ENCODE measurements at places on chromosomes 16 and 17.
A peak's percentile ranks its signal among the peaks of the same experiment; 100 is the strongest.

- no peak for DNase-seq
Observed at GRCh38 chr16:83312718-83313245, 495.0 kb upstream of the HSBP1 start.

DNA sequence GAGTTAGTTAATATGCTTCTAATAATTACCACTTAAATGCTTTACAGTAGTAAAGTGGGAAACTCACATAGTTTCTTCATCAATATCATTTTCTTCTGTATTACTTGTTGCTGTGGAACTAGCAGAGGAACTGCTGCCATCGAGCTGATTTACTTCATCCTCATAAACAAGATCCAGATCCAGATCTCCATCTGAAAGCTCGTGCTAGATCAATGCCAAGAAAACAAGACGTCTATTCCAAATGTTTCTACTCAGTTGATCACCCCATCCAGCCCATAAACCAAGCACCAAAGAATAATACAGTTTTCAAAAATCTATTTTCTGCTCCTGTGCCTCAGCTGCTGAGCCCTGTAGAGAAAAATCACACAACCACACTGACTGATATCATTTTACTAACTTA is 59.1 kb downstream of the TRIM37 start:
- DNase-seq, result no peak

DNA sequence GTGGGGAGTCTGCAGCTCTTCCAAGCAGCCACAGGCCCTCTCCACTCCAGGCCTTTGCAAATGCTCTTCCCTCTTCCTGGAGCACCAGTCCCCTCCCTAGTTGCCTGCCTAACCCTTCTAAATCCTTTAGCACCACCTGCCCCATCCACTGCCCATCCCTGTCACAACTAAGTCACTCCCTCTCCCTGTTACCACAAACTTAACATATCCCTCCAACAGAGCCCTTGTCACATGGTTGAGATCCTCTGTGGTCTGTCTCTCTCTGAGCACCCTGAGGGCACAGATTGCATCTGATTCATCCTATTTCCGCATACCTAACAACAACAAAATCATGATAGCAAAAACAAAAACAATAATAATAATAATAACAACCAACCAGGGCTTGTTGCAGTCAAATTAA is 11.0 kb upstream of the BEAN1 start:
- peak; percentile 12 for DNase-seq

DNA sequence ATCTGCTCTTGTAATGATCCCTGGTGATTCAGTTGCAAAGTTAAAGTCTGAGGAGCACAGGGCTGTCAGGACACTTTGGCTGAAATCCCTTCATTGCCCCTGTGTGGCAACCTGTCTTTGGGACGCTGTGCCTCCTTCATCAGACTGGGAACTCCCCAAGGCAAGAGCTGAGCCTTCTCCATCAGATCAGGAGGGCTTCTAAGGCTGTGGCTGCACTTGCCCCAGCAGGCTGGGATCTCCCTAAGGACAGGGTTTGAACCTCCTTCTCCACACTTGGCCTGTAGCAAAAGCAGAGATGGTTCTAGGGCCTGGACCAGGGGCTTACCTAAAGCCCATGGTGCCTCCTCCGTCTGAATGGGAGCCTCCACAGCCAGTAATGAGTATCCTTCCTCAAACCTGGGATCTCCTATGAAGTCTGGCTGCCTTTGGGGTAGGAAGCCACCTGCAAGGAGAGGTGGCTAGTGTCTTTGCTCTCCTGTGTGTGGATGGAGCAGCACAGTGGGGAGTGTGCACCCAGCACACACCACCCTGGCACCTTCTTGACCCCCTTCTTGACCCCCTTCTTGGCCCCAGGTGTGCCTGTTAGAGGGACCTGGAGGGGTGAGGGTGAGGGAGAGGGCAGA is 79.0 kb upstream of the NKD1 start:
- DNase-seq, result no peak

- no peak for DNase-seq
Observed at GRCh38 chr17:65473363-65473762, 88.1 kb downstream of the AXIN2 start.

GRCh38 chr16:68335175-68335574 is 24.4 kb downstream of the PRMT7 start:
- DNase-seq, result peak; percentile 31

DNA sequence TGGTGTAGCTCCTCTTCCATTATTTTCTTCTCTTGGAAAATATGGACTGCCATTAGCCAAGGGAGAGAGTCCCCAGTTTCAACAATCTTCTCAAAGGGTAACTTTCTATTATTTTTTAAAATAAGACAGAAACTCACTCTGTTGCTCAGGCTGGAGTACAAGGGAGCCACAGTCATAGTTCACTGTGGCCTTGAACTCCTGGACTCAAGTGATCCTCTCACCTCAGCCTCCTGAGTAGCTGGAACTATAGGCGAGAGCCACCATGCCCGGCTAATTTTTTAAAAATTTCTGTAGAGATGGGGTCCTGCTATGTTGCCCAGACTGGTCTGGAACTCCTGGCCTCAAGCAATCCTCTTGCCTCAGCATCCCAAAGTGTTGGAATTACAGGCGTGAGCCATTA is 13.1 kb downstream of the COG4 start:
- no peak for DNase-seq

DNA sequence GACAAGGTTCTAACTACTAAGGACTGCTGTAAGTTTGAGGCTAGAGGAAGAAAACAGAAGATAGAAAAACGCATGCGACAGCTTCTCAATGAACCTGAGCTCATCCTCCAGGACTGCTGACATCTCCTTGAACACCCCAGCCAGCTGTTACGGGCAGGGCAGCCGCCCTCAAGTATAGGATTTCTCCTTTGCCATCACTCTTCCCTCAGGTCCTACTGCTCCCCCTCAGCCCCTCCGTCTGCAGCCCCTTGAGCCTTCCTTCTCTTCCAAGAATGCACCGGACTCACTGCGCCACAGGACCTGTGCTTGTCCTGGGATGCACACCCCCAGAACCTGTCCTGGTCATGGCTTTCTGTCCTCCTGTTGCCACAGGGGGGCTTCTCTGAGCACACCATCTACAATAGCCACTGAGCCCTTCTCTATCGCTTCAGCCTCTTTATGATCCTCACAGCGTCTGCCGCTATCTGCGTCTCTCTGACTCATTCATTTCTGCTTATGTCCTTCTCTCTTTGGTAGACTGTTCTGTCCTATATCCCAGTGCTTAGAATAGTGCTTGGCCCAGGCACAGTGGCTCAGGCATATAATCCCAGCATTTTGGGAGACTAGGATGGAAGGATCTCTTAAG is 15.7 kb upstream of the XYLT2 start:
- DNase-seq, result no peak

DNA sequence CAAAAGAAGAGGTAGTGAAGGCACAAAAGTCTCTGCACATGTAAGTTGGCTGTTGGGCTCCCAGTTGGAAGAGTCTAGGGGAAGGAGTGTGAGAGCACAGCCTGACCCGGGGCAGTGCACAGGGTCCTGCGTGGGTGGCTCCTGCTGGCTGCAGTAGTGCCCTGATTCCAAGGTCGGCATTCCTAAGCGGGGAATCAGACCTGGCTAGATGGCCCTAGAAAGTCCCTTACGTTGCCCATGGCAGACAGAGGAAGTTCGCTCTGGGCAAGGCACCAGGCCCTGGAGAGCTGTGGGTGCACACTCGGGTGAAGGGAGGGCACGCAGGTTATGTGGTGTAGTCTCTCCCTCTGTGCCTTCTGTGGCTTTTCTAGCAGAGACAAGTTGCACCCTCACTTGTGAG is 22.8 kb upstream of the SLC5A11 start:
- no peak for DNase-seq

DNA sequence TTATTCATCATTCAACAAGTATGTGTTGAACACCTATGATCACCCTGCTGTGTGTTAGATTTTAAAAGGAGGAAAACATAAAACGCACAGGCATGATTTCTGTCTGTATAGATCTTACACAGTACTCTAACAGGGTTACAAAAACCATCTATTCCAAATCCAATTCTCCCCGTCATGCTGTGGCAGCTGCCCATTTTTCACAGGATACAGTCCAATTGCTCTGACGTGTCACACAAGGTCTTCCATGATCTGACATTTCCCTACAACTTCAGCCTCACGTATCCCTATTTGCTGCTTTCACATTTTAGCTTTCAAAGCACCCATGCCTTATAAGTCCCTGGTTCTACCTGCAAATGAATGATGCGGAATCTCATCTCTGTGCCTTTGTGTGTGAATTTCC is 67.0 kb upstream of the CNTNAP4 start:
- DNase-seq, result no peak

DNA sequence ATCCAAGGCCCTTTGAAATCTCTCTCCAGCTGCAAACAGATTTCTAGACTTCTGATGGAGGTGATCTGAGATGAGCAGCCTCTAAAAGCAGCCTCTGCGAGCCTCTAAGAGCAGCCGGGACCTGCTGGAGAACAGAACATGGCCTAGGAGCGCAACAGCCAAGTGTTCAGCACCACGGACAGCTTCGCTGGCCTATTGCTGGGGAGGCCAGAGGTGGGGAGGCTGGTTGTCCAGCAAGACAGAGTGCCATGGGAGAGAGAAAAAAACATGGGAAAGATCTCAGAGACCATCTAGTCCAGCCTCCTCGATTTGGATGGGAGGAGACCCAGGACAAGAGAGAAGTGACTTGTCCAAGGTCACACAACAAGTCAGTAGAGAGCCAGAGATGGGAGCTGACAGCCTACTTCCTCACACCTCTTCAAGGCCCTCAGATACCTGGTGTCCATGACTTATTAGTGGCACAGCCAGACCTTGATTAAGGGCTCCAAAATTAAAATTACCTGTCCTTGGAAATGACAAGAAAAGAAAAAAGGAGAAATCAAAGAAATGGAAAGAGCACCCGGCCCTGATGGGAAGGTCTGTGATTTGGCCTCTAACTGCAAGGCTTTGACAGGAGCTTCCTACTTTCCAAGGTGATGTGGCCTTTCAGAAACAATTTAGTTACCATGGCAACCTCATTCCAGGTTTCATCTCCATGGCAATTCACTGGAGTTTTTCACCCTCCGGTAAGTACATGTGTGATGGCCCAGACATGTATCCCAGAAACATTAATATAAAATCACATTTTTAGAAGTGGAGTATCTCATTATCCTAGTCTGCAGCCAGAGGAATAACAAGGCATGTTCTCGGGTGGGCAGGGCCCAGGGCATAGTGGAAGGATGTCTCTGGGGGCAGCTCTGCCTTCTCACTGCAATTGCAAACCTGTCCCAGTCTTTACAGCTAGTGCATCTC is 14.5 kb downstream of the RPRML start:
- no peak for DNase-seq

Measured in AG10803 (cell line).